Activated CD4-positive, alpha-beta T cell treated with anti-CD3 and anti-CD28 coated beads, Interleukin-2, amount 10 ng/mL, durations not matched to agents 7 days and 5 days (primary cell): ENCODE measurements at places on chromosomes 1 and 21. TPM values are rescaled to one million over a fixed set of nuclear protein-coding genes. Genes with fewer than 3 reads are reported as not detected.

DNA sequence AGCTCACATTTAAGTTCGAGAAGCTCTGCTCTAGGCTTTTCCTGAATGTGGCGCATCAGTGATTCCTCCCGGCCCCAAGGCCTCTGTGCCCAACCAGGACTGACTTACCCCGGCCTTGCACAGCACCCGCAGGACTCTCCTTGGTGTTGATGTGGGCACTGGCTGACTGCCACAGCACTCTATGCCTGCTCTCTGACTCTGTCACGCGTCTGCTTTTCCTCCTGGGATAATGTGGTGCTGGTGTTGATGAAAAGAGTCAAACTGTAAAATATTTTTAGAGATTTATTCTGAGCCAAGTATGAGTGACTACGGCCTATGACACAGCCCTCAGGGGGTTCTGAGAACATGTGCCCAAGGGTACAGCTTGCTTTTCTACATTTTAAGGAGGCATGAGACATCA lies 15.5 kb upstream of the SLC2A5 start:
- H3K27ac ChIP-seq, result no peak overlapping the region
- H3K36me3 ChIP-seq, result peaks cover under 1% of the 10 kb centered on the region
- H3K27me3 ChIP-seq, result peaks cover 31% of the 10 kb centered on the region

The CHIT1 gene
- total RNA-seq, result 0.42 TPM

The NEK2 gene
- total RNA-seq, result 49.0 TPM

The PLA2G2C gene
- not detected for total RNA-seq

DNA sequence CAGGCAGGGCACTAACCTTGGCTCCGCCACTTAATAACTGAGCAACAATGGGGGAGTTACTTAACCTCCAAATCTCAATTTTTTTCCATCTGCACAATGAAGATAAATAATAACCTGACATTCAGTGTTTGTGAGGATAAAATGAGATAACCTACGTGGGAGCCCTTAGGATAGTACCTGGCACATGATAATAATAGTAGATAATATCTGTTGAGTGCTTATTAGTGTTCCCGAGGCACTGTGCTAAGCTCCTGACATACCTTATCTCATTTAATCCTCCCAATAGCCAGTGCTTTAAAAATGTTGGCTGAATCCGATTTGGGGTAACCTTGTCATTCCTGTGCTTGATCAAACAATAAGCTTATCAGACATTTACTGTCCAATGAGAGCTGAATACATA lies 128.7 kb upstream of the UBE2U start:
- no peak overlapping the region for H3K27ac ChIP-seq
- no peak for DNase-seq
- no peak overlapping the region for H3K4me3 ChIP-seq
- no peaks in the 10 kb centered on the region for H3K36me3 ChIP-seq
- H3K4me1 ChIP-seq, result no peaks in the 10 kb centered on the region

- no peak for DNase-seq
- no peaks in the 10 kb centered on the region for H3K4me1 ChIP-seq
- no peaks in the 10 kb centered on the region for H3K27me3 ChIP-seq
- H3K4me3 ChIP-seq, result no peak overlapping the region
- no peak overlapping the region for H3K27ac ChIP-seq
These were observed 741.1 kb upstream of the B3GALT2 start for GRCh38 chr1:193927550-193927949.

The IQCC gene
- 4.8 TPM for total RNA-seq

DNA sequence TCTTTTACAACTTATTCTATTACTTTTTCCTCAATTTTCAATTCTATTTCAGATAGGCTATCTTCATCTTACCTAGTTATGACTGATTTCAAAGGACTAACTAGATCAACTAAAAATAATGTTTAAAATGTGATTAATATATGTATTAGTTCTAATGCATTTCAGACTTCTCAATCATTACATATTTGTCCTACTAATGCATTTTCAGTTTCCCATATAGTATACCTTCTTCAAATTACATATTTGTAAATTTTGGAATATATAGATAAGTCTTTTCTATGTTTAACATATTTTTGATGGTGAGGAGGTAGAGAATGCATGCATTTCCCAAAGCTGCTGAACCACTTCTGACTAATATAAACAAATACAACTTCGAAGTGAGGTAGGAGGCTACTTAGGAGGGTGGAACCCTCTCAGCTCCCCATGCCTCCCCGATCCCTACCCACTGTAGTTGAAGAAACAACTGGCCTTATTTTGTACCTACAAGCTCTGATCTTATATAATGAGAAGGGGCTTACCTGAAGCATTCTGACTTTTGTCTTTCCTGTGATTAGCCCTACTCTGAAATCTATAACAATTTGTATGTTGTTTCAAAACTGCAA lies 1.7 kb downstream of the TRMT1L start:
- no peaks in the 10 kb centered on the region for H3K27me3 ChIP-seq
- H3K4me3 ChIP-seq, result peak overlapping the region; percentile 99
- no peak for DNase-seq
- peaks cover 15% of the 10 kb centered on the region for H3K36me3 ChIP-seq

The TBX15 gene
- not detected for total RNA-seq

- H3K27ac ChIP-seq, result no peak overlapping the region
- no peak overlapping the region for H3K4me3 ChIP-seq
- H3K27me3 ChIP-seq, result no peaks in the 10 kb centered on the region
These were observed 68.6 kb upstream of the HSPA13 start for GRCh38 chr21:14451546-14451945.

DNA sequence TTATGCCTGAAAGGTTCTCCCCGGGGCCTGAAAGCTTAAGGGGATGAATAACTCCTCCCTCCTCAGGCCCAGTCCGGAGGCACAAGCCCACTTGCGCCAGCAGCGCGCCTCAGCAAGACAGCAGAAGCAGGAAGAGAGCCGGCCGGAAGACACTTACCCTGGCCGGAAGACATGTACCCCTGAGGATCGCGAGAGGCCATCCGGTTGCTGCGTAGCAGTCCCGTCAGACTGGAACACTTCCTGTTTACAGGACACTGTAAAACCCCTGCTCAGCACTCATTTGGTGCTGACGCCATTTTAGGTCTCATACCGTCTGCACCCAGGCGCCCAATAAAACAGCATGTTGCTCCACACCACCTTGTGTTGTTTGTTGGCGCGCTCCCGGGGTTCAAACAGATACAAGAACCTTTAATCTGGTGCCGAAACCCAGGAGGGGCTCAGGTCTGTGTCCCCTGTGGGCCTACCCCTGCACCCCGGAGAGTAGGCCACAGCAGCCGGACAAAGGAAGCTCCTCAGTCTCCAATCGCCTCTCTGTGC lies 30.3 kb downstream of the VN1R5 start:
- H3K27ac ChIP-seq, result no peak overlapping the region
- no peak overlapping the region for H3K4me3 ChIP-seq
- H3K27me3 ChIP-seq, result no peaks in the 10 kb centered on the region
- DNase-seq, result no peak

GRCh38 chr1:31867546-31867945 lies 51.7 kb upstream of the SPOCD1 start:
- no peaks in the 10 kb centered on the region for H3K27me3 ChIP-seq
- no peak overlapping the region for H3K27ac ChIP-seq
- H3K36me3 ChIP-seq, result no peaks in the 10 kb centered on the region
- peaks cover 12% of the 10 kb centered on the region for H3K4me1 ChIP-seq

DNA sequence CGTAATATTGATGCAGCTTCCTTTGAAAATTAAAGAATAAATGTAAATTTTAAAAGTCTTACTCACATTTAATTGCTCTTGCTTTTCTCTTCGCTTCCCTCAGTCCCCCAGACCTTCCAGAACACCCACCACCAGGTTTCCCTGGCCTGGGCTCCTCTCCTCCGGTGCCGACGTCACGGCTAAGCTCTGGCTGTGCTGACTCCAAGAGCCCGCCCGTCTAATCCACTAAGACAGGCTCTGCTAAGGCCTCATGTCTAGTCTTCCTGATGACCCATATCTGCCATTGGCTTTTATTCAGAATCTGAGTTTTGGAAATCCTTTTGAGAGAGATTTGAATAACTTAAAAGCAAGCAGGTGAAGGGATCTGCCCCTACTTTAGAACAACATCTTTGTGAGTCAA lies 53.9 kb upstream of the NADK start:
- peaks cover 16% of the 10 kb centered on the region for H3K4me1 ChIP-seq
- H3K36me3 ChIP-seq, result peaks cover 31% of the 10 kb centered on the region
- H3K4me3 ChIP-seq, result no peak overlapping the region
- H3K27ac ChIP-seq, result no peak overlapping the region

DNA sequence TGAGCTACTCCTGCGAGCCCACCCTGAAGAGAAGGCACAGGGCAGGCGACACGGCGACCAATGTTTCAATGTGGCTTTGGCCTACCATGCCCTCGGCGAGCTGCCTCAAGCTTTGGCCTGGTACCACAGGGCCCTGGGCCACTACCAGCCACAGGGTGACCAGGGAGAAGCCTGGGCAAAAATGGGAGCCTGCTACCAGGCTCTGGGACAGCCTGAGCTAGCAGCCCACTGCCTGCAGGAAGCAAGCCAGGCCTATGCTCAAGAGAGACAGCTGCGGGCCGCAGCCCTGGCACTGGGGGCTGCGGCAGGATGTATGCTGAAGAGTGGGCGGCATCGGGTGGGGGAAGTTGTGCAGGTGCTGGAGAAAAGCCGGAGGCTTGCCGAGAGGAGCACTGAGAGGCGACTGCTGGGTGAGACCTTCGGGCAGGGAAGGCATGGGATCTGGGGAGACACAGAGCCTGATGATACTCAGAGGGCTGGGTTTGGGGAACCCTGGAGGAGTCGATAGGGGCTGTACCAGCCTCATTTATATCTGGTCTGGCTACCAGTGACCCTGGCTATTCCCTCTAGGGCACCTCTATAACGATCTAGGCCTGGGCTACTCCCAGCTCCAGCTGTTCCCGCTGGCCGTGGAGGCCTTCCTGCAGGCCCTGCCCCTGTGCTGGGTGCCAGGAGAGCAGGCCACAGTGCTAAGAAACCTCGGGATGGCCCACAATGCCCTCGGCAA lies 2.3 kb downstream of the TTC24 start:
- no peak for DNase-seq
- H3K27me3 ChIP-seq, result no peaks in the 10 kb centered on the region
- H3K36me3 ChIP-seq, result no peaks in the 10 kb centered on the region
- peak overlapping the region; percentile 60 for H3K4me3 ChIP-seq

GRCh38 chr1:215887627-215888026 lies 320.5 kb downstream of the KCTD3 start:
- H3K27me3 ChIP-seq, result no peaks in the 10 kb centered on the region
- no peak overlapping the region for H3K4me3 ChIP-seq

DNA sequence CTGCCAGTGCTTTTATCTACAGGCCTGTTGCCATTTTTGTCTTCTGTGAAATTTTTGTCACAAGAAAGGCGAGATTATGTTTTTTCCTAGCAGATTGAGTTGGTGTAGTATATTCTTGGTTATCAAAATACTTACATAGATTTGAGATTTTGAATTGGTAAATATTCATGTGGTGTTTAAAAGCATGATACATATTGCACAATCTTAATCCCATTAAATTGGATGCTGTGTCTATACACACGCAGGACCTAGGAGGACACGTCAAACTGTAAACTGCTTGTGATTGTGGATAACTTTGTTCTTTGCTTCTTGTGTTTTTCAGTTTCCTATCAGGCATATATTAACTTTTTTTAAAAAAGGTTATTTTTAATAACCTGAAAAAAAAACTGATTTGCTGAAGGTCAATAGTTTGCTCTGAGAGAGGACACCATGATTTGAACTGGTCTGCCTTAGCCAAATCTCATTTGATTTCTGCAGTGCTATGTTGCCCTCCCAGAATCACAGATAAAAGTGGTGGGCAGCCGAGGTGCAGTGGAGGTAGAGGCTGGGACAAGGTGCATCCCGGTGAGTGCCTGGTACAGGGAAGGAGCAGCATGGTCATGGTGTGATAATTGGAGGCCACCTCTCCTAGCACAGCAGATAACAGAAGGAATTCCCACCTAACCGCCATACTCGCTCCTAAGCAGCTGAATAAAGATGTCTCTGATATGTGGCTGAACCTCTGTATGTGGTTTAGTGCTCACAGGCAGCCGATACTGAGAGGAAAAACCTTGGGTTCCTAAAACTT lies 76.7 kb downstream of the LRRC8D start:
- peaks cover 18% of the 10 kb centered on the region for H3K36me3 ChIP-seq
- H3K27ac ChIP-seq, result no peak overlapping the region
- DNase-seq, result no peak
- H3K4me3 ChIP-seq, result no peak overlapping the region

The RNF207 gene
- total RNA-seq, result 4.0 TPM

DNA sequence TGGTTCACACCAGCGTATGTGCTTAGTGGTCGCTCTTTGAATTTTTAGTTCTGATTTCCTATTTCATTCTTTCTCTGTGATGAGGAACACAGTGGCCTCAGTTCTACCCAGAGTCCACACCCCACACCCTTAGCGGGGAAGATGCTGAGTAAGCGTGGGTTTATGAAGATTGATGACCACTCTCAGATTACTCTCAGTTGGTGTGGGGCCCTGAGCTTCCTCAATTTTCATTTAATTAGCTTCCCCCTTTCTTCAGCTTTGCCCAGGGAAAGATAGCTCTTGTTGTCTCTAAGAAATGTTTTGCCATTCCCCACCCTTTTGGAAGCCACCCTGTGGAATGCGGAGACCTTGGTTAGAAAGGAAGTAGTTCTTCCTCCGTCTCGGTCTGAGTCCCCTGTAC lies 299.9 kb upstream of the PROX1 start:
- DNase-seq, result no peak
- H3K4me3 ChIP-seq, result no peak overlapping the region

DNA sequence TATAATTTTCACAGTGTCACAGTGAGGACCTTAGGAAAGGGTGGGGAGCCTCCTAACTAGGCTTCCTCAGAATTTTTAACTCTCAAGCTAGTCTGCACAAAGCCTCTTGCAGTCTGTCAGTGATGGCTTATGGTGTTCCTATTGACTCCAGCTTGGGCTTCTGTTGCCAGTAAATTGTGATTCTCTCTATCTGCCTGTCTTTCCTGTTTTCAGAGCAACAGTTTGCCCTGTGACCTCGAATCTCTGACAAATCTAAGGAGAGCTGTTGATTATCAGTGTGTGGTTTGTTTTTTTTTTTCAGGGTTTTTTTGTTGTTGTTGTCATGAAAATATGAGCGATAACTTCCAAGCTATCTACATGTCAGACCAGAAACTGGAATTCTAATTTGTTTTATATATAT lies 423.2 kb upstream of the B3GALT2 start:
- no peak overlapping the region for H3K4me3 ChIP-seq
- peaks cover 25% of the 10 kb centered on the region for H3K4me1 ChIP-seq
- H3K27me3 ChIP-seq, result no peaks in the 10 kb centered on the region
- H3K36me3 ChIP-seq, result peaks cover 7% of the 10 kb centered on the region
- no peak for DNase-seq

GRCh38 chr1:47524272-47524671 lies 86.4 kb downstream of the FOXD2 start:
- no peak overlapping the region for H3K4me3 ChIP-seq
- DNase-seq, result no peak
- no peak overlapping the region for H3K27ac ChIP-seq
- H3K36me3 ChIP-seq, result no peaks in the 10 kb centered on the region

DNA sequence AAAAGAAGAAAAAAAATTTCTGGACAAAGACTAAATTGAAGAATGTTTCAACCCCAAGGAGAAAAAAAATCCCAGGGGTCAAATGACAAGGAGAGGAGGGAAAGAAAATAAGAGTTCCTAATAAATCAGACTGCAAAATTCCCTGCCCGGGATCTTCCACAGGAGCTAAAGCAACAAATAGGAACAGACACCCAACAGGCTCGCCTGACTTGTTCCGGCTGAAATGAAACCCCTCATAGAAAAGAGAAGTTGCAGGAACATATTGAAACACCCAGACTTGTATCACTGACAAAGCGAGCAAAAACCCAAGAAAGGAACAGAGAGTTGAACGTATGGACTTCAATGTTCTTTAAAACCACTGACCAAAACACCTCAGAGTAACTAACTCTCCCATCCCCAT lies 123.0 kb downstream of the TIAM1 start:
- H3K27me3 ChIP-seq, result no peaks in the 10 kb centered on the region
- H3K27ac ChIP-seq, result no peak overlapping the region
- H3K4me3 ChIP-seq, result no peak overlapping the region

The CELA3B gene
- total RNA-seq, result not detected
